NCI-H460 (cell line): ENCODE measurements at places on chromosomes 4 and X. TPM values are rescaled to one million over a fixed set of nuclear protein-coding genes. Genes with fewer than 3 reads are reported as not detected.

PRRG3 gene
- total RNA-seq: not detected in 2 replicates

- DNase-seq: no peak
Measured at GRCh38 chrX:153779891-153780677, 757 bp upstream of the SRPK3 start.

FRMPD4 gene
- 0.15 and 0.32 TPM in 2 replicates for total RNA-seq

DNA sequence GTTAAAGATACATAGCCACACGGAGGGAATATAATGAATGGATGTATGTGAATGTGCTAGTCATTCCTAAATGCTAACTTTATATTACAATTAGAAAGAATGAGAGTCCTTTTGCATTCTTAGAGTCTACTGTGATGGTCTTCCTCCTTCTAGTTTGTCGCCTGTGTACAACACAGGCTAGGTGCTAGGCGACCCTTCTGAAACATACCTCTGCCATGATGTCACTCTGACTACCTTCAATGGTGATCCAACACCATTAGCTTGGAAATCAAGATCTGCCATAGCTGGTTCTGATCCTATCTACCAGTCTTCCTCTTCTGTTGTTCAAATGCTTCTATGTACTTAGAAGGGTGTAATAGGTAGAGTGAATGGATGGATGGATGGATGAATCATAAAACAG lies 151.2 kb downstream of the MGST2 start:
- DNase-seq: no peak

GRCh38 chr4:1164040-1164439 lies 8.3 kb downstream of the SPON2 start:
- no peak for DNase-seq

DNA sequence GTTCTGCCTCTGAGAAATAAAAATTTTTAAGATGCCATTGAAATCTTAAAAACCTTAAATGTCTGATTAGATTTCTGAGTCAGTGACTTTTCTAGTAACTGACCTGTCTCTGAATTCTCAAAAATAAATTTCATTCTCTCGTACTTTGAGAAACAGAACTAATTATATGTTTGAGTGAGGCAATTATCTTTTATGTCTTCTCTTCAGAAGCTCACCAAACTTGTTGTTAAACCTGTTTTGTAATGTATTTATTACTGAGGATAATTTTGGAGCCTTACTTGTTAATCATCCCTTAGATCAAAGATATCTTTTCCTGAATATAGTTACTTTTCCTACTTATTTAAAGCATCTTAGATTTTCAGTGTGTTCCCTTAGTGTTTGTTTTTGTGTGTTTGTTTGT lies 64.5 kb upstream of the MMAA start:
- no peak for DNase-seq

DNA sequence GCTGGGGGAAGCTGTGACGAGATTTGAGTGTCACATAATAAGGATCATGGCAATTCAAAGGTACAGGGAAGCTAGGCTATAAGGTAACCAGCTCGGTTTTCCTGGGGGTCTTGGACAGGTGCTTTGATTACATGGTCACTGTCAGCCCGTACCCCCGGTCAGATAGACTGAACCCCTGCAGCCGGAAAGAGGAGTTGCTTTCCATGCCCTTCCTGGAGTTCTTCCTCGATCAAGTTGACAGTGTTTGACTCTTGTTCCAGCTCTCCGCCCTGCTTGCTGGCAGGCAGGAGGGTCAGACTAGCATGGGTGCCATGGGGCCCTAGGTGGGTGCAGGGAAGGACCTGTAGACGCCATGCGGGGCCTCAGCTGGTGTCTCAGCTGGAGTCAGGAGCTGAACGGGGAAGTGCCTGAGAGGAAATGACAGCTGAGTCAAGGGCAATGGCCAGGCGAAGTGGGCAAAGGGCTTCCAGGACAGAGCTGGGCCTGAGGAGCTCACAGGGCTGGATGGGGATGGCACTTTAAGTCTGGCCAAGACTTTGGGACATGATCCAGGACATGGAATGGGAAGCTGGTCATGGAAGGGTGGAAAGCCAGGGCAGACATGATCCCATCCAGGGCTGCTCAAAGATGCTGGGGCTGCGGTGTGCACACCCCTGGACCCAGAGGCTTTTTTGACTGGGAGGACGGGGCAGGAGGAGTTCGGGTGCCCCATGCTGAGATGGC lies 1.6 kb downstream of the TMEM187 start:
- no peak for DNase-seq

GRCh38 chrX:12007881-12008280 lies 130.4 kb upstream of the FRMPD4 start:
- DNase-seq: no peak

- no peak for DNase-seq
Measured at GRCh38 chr4:41028392-41029076, 185.8 kb downstream of the APBB2 start.

DNA sequence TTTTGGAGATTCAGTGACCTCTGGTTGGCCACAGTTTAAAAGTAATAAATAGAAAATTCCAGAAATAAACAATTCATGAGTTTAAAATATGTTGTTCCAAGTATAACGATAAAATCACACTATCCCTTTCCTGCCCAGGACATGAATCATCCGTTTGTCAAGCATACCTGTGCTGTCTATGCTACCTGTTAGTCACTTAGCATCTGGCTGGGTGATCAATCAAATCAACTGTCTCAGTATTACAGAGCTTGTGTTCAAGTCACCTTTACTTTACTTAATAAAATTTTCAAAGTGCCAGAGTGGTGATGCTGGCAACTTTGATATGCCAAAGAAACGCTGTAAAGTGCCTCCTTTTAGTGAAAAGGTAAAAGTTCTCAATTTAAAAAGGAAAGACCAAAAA lies 979.5 kb upstream of the NDST4 start:
- DNase-seq: no peak

- no peak for DNase-seq
Measured at GRCh38 chr4:147821555-147821954, 89.7 kb downstream of the ARHGAP10 start.

- no peak for DNase-seq
Measured at GRCh38 chr4:55442541-55442940, 46.8 kb downstream of the TMEM165 start.

- no peak for DNase-seq
Measured at GRCh38 chr4:10168151-10168550, 51.6 kb upstream of the WDR1 start.

DNA sequence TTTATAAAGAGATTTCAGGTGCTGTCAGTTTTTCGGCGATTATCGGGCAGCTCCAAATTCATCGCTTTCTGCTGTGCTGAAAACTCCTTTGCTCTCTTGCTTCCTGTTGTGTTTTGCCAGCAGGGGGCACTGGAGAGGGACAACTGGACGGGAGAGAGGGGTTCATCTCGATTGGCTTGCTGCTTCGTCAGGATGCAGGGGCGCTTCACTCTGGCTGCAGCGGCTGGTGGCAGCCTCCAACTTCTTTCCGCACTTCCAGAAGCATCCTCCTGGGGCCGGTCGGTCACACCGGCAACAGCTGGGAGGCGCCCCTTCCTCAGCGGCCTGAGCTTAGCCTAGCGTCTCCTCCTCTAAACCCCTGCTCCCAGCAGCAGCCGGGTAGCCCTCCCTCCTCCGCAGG lies 29.5 kb downstream of the MSL3 start:
- DNase-seq: no peak

GYPE gene
- total RNA-seq: 1.3 and 2.3 TPM in 2 replicates

- no peak for DNase-seq
Measured at GRCh38 chrX:110519906-110520452, 161.3 kb downstream of the RTL9 start.

DNA sequence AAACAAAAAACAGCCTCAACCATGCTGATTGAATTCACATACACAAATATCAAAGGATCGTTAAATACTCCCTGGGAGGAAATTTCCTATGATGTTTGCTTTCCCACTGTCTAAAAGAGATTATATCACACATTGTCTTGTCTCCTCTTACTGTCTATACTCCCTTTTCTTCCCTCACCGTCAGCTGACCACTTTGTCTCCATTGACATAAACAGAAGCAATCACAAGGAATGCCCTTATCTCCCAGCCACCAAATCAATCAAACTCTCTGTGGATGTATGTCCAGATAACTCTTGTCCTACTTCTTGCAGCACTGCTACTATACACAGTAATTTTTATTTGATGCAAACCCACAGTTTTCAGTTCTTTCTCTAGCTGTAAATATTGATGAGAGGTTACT lies 12.2 kb upstream of the NUDT9 start:
- DNase-seq: no peak

GRCh38 chrX:70635669-70636068 lies 191.0 kb downstream of the DLG3 start:
- no peak for DNase-seq

DNA sequence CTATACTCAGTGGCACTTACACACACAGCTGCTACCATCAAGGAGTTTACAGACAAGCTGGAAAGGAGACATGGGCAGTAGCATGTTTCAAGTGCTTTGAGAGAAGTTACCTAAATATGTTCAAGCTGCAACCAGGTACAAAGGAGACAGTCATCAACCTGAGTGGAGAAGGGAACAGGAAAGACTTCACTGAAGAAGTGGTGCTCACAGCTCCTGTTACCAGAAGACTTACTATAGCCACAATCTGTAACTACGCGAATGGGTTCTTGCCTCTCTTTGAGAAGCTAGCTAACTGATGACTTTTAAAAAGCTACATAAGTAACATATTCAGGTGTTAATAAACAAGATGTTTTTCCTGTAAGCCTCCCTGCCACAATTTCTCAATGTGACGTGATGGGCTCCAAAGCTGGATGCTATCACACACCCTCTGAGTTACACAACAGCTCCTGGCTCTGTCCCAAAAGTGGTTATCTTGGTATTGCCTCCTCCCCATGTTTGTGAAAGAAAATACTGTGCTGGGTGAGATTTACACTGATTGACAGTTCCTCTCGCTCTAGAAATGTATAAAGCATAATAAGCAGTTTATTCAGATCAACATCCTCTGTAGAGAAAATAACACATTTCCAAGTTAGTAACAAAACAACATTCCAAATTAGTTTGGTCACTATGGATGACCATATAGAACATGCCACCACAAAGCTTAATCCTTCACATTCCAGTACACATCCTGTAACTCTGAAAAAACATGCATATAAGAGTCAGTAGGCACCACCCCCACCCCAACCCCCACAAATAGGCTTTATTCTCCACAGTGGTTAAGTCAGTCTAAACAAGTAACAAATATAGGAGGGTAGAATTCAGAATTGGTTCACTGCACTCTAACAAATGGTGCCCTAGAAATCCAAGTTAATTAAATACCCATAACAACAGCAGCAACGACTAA lies 81.8 kb downstream of the FRYL start:
- peak; percentile 81 for DNase-seq

ZNF185 gene
- total RNA-seq: 1.3 and 1.4 TPM in 2 replicates

TEX13C gene
- not detected in 2 replicates for total RNA-seq

USP17L19 gene
- total RNA-seq: not detected in 2 replicates

ARHGEF9 gene
- total RNA-seq: 12.2 and 13.8 TPM in 2 replicates

- no peak for DNase-seq
Measured at GRCh38 chr4:123248085-123248659, 148.4 kb upstream of the SPRY1 start.

GRCh38 chrX:131262200-131262599 lies 26.9 kb downstream of the IGSF1 start:
- DNase-seq: no peak

EGF gene
- total RNA-seq: 13.6 and 15.6 TPM in 2 replicates

DNA sequence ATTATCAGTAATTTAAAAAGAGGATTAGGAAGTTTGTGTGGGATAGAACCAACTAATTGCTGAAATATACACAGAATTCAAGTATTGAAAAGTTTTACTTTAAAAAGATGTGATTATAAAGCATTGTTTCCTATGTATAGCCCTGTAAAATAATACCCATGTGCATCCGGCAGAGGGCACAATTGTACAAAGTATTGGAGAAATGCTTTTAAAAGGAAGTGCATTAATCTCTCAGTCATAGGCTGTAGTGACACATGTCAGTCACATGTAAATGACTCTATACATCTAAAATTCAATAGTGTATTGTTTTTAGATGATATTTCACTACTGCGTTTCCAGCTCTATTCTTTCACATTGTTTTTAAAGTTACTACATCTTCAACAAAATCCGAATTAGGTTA lies 9.7 kb upstream of the GEMIN8 start:
- DNase-seq: peak; percentile 67

RIPPLY1 gene
- total RNA-seq: not detected in 2 replicates

- no peak for DNase-seq
Measured at GRCh38 chr4:102027961-102028360, 237.4 kb downstream of the BANK1 start.

TRIM75 gene
- not detected in 2 replicates for total RNA-seq

- DNase-seq: no peak
Measured at GRCh38 chrX:132732236-132732635, 226.2 kb downstream of the HS6ST2 start.

GRCh38 chrX:22313766-22314165 lies 41.1 kb downstream of the CBLL2 start:
- DNase-seq: no peak

DNA sequence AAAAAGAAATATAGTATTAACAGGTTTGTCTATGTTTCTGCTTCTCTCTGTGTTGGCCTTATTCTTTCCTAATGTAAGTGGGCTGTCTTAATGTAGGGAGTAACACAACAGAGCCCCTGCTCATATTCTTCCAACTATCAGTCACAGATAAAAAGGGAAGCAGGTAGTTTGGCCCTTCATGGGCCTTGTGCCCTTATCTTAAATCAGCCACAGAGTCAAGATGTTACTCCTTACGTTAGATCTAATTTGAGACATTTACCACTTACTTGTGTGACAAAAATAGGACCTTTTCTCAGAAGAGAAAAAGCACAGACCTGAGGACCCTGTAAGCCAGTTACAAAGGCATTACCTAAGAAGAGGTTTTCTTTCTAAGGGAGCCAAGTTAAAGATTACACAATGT lies 589.0 kb downstream of the GRXCR1 start:
- no peak for DNase-seq

DNA sequence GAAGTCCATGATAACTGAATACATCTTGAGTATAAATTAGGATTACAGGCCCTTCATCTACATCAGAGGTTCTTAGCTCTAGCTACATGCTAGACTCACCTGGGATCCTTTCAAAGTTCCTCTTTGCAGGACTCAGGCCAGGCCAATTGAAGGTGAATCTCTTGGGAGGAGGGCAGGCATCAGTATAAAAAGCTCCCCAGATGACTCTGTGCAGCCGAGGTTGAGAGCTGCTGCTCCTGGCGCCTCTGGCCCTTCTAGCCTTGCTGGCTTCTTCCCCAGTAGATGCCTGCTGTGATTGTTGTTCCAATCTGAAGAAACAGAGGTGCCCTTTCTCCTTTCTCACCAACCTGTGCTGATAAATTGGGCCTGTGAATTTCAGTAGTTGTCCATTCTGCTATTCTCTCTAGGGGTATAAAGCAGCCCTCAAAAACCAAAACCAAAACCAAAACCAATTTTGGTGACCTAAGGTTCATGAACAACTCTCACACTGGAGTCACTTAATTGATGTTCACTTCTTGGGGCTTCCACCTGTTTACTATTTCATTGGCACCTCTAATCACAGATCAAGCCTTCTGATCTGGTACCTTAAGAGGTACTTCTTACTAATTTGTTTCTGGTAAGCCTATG lies 78.7 kb downstream of the SUPT20HL2 start:
- no peak for DNase-seq

GRCh38 chrX:153377727-153378126 lies 23.4 kb downstream of the PNMA6E start:
- no peak for DNase-seq

- DNase-seq: no peak
Measured at GRCh38 chr4:115279330-115279729, 165.9 kb upstream of the NDST4 start.

TIMM8A gene
- 11.8 and 13.8 TPM in 2 replicates for total RNA-seq

- no peak for DNase-seq
Measured at GRCh38 chrX:150761176-150761818, 68.1 kb downstream of the MTMR1 start.

TIGD2 gene
- 11.7 and 14.0 TPM in 2 replicates for total RNA-seq
